ENCODE measurements at places on chromosomes 2 and 18. TPM values are rescaled to one million over a fixed set of nuclear protein-coding genes. Genes with fewer than 3 reads are reported as not detected.

DNA sequence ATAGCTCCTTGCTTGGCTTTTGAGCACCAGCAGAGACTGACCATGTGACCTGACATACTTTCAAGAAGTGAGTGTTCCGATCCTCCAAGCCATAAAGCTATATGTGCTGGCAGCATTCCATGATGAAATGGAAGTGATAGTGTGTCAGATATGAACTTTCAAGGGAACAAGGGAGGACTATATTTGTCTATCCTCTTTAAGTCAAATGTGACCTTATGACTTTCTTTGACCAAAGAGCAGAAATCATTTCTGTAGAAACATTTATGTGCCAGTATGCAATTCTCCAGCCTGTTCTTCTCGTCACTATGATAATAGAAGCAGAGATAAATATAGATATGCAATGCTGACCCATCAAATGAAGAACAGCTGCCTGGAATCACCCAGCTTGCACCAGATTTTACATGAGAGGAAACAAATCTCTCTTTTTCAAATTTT, 14.4 kb downstream of the HYCC2 start:
- no peak overlapping the region for H3K27ac ChIP-seq
- H3K36me3 ChIP-seq = peaks cover 5% of the 10 kb centered on the region
- peaks cover 1% of the 10 kb centered on the region for H3K27me3 ChIP-seq
- peaks cover 10% of the 10 kb centered on the region for H3K4me1 ChIP-seq

GRCh38 chr2:239381709-239382134, 19.1 kb downstream of the HDAC4 start:
- DNase-seq = no peak
- no peak overlapping the region for H3K4me3 ChIP-seq
- peaks cover 35% of the 10 kb centered on the region for H3K4me1 ChIP-seq
- peaks cover 10% of the 10 kb centered on the region for H3K36me3 ChIP-seq
- H3K27me3 ChIP-seq = peaks cover 13% of the 10 kb centered on the region

DNA sequence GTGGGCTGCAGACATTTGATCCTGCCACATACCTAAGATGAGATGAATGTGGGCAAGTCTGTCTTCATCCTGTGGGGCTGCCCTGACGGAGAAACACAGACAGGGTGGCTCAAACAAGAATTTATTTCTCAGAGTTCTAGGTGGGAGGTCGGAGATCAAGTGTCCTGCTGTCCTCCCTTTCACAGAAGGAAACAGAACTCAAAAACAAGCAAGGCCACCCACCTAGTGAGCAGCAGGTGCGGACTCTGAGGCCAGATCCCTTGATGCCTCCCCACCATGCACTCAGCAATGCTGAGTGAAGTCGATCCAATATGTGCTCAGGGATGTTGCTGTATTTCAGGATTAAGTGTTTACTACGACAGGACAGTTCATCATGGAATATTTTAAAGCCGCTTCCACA, 63.0 kb upstream of the SNTG2 start:
- no peak for DNase-seq
- no peaks in the 10 kb centered on the region for H3K36me3 ChIP-seq
- H3K27ac ChIP-seq = no peak overlapping the region
- peaks cover 29% of the 10 kb centered on the region for H3K4me1 ChIP-seq
- no peaks in the 10 kb centered on the region for H3K27me3 ChIP-seq
- H3K4me3 ChIP-seq = no peak overlapping the region

GRCh38 chr2:214217136-214217535, 193.7 kb upstream of the VWC2L start:
- H3K27ac ChIP-seq = no peak overlapping the region
- H3K4me1 ChIP-seq = no peaks in the 10 kb centered on the region
- no peaks in the 10 kb centered on the region for H3K36me3 ChIP-seq
- H3K4me3 ChIP-seq = no peak overlapping the region
- no peaks in the 10 kb centered on the region for H3K27me3 ChIP-seq

DNA sequence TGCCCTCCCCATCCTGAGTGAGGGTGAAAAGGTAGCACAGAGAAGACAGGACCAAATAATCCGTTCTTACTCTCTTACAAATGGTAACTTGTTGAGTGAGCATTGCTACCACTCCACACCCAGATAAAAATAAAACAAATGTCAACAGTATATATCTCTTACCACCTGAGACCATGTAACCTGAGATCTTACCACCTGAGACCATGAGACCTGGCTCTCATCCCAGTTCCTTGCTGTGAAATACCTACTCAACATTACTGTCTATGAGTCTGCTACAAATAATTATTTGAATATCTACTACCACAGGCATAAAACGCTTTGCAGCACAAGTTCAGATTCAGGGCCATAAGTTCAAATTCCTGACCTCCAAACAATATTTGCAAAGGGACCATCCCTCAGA, 234.7 kb downstream of the C1D start:
- H3K36me3 ChIP-seq = peaks cover 4% of the 10 kb centered on the region
- peaks cover 7% of the 10 kb centered on the region for H3K4me1 ChIP-seq
- no peak overlapping the region for H3K27ac ChIP-seq

The SCN2A gene
- total RNA-seq = 1.5 TPM

DNA sequence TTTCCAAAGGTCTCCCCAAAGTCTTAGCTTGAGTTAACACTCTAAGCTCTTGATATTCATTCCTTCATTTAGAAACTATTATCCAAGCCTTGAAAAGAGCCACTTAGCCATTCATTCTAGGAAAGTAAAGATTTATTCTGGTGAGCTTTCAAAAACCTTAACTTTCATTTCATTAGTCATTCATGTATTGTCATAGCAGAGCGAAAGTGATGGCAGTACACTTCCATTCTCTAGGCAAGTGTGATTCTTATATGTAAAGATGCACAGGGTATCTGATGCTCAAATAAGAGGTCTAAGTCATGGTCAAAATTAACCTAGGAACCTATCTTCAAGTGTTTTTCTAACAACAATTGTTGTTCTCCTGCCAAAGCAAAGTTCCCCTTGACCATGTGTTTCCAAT, 553.0 kb upstream of the FANCL start:
- H3K4me1 ChIP-seq = no peaks in the 10 kb centered on the region
- no peak for DNase-seq
- H3K36me3 ChIP-seq = no peaks in the 10 kb centered on the region
- H3K27ac ChIP-seq = no peak overlapping the region

GRCh38 chr2:3312576-3313345, 64.9 kb downstream of the EIPR1 start:
- DNase-seq = no peak
- no peak overlapping the region for H3K4me3 ChIP-seq
- H3K4me1 ChIP-seq = peaks cover 25% of the 10 kb centered on the region
- H3K36me3 ChIP-seq = peaks cover 12% of the 10 kb centered on the region
- peaks cover 6% of the 10 kb centered on the region for H3K27me3 ChIP-seq

GRCh38 chr2:43831543-43832294, 6.9 kb downstream of the ABCG5 start:
- H3K27me3 ChIP-seq = peaks cover 2% of the 10 kb centered on the region
- H3K4me1 ChIP-seq = peaks cover 3% of the 10 kb centered on the region
- H3K4me3 ChIP-seq = peak overlapping the region; percentile 74
- H3K27ac ChIP-seq = no peak overlapping the region

The SATB2 gene
- total RNA-seq = 3.8 TPM

The CDKL4 gene
- 0.92 TPM for total RNA-seq

The METTL8 gene
- 18.2 TPM for total RNA-seq

- peaks cover 18% of the 10 kb centered on the region for H3K27me3 ChIP-seq
- H3K36me3 ChIP-seq = peaks cover 3% of the 10 kb centered on the region
- H3K4me3 ChIP-seq = peak overlapping the region; percentile 56
- H3K4me1 ChIP-seq = no peaks in the 10 kb centered on the region
- peak; percentile 32 for DNase-seq
- no peak overlapping the region for H3K27ac ChIP-seq
Observed at GRCh38 chr2:131034122-131035051, 58.9 kb downstream of the FAM168B start.

The SLC11A1 gene
- not detected for total RNA-seq

All from endothelial cell (in vitro differentiated cells).